ENCODE measurements at places on chromosomes 6 and 20.
A peak's percentile ranks its signal among the peaks of the same experiment; 100 is the strongest.

DNA sequence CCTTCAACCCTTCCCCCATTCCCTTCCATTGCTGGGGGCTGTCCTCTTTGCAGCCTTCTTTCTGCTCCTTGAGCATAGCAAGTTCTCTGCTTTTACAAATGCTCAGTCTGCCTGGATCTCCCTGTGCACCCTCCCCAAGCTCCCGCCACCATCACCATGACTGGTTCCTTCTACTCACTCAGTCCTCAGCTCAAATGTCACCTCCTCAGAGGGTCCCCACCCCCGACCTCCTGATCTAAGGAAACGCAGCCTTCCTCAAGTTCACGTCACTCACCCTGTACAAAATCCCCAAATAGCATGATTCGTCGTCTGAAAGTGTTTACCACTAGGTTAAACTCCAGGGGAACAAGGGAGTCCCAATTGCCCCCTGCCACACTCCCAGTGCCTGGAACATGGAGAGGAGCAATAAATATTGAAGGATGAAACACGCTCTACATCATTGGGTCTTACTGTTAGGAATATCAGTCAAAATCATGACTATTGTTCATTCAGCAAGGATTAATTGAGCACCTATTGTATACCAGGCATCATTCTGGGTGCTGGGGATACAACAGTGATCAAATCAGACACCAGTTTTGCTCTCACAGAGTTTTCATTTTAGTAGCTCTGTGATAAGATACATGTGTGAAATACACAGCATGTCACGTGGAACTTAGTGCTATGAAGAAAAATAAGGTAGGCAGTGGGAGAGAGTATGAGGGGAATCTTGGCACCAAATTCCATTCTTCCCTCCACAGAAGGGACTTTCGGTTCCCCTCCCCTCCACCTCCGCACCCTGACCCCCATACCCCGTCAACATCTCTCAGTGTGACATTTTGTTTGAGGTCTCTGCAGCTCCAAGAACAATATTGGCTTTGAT is 15.6 kb downstream of the TP53RK start:
- DNase-seq = no peak

- DNase-seq = no peak
Measured at GRCh38 chr6:39378175-39378959, 55.9 kb upstream of the KCNK16 start.

DNA sequence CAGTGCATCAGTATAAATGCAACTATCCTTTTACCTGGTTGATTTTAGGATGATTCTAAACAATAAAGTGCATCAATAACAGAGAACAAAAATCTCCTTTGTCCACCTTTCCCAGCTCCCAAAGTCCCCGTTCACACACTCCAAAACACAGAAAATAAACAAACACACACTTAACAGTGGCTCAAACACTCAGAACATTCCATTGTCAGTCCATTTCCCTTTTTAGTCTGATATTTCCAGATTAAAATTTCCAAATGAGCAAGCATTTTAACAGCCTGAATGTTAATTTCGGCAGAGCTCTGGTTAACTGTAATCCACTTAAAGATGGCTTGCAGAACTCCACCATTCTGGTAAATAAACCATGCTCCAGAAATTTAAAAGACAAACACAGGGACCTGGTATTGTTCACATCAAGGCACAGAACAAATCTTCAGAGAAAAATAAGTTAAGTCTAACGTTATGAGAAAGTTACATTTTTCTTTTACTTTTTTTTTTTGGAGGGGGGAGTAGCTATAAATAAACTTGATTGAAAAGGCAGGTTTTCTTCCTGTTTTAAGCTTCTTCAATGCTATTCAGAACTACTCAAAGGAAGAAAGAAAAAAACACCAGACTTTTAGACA is 100.8 kb downstream of the DST start:
- DNase-seq = no peak

DNA sequence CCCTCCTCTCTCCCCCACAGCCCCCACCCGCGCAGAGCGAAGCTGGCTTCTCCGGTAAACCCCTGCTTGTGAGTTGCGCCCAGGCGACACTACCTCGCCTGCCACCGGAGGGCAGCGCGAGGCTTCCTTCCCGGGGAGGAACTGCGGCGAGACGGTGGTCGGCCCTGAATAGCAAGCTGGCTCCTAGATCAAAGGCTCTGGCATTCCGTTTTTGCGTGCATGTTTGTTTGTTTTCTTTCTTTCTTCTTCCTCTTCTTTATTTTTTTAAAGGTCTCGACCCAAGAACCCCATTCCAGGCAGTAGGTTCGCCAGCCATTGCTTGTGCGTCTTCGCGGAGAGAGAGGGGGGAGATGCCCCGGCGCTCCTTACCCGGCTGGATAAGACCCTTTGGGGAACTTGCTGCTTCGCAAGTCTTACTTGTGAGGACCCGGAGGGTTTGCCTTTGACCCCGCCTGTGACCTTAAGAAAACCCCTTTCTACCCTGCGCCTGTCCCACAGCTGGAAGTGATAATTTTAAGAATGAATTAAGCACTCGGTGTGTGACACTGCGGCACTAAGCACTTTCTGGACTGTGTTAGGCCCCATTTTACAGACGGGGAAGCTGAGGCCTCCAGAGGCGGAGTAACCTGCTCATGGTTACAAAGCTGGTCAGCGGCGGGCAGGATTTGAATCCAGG is 92.7 kb upstream of the SIRPA start:
- peak; percentile 64 for DNase-seq

DNA sequence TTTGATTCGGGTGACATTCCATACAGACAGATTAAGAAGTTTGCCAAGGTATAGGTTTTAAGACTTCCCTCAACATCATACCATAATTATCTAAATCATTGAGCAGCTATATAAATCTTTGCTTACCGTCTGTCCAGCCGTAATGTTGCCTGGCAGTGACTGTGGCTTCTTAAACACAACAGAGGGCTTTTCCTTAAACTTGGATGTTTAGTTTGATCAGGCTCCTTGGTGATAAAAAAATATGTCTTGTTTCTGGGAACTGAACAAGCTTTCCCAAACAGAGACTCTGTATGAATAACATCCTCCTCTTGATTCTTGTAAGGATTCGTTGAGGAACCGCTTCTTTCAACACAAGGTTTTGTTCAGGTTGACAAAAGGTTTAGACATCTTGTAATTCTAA is 130.9 kb downstream of the QKI start:
- no peak for DNase-seq

GRCh38 chr6:44297063-44298038 is 15.8 kb downstream of the AARS2 start:
- DNase-seq = no peak

DNA sequence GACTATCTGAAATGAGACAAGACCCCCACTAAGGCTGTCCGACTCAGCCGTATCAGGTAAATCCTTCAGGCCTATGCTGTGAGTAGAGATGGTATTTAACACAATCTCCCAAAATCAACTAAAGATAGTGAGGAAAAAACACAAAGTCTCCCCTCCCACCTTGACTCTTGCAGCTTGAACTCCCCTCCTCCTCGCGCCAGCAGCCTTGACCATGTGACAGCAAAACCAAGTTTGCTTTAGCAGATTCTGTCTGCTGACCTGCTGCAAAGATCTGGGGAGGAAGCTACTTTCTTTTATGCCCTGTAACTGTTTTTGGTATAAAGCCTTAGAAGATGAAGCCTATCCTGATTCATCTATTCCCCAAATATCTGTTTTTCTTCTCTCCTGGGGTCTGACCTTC is 509.5 kb downstream of the CDH26 start:
- no peak for DNase-seq
